ENCODE measurements at places on chromosomes 3 and 15. TPM values are rescaled to one million over a fixed set of nuclear protein-coding genes. Genes with fewer than 3 reads are reported as not detected.

The SRP14 gene
- 153 TPM for total RNA-seq

The C3orf22 gene
- total RNA-seq, result not detected

The ANKUB1 gene
- not detected for total RNA-seq

The CYP8B1 gene
- not detected for total RNA-seq

The PPP1R14D gene
- total RNA-seq, result not detected

The TM4SF4 gene
- not detected for total RNA-seq

The CALML4 gene
- total RNA-seq, result 12.9 TPM

The TMCO5A gene
- total RNA-seq, result not detected

The FEZF2 gene
- total RNA-seq, result not detected

The CNTN3 gene
- total RNA-seq, result not detected
